ENCODE measurements at places on chromosomes 11 and 22.

- peak; percentile 54 for DNase-seq
Observed at GRCh38 chr11:848380-848931, 5.8 kb downstream of the TSPAN4 start.

DNA sequence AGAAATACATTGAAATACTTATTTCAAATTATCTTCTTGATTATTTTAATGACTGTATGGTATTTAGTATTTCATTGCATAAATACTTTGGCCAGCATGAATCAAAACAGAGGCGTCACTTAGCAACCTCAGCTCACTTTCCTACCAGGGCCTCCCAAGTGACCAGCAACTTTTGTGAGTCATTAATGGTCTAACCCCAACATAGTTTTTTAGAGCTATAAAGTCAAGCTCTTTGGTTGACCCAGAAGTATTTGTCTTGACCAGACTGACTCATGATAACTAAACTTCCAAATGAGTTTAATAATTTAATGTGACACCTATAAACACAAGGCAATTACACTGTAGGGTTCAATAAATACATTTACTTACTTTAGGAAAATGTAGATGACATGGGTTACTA, 27.9 kb upstream of the RBMXL2 start:
- no peak for DNase-seq

GRCh38 chr22:18056807-18057474, 20.8 kb upstream of the PEX26 start:
- no peak for DNase-seq

GRCh38 chr11:29293825-29294224, 723.0 kb downstream of the KCNA4 start:
- no peak for DNase-seq

DNA sequence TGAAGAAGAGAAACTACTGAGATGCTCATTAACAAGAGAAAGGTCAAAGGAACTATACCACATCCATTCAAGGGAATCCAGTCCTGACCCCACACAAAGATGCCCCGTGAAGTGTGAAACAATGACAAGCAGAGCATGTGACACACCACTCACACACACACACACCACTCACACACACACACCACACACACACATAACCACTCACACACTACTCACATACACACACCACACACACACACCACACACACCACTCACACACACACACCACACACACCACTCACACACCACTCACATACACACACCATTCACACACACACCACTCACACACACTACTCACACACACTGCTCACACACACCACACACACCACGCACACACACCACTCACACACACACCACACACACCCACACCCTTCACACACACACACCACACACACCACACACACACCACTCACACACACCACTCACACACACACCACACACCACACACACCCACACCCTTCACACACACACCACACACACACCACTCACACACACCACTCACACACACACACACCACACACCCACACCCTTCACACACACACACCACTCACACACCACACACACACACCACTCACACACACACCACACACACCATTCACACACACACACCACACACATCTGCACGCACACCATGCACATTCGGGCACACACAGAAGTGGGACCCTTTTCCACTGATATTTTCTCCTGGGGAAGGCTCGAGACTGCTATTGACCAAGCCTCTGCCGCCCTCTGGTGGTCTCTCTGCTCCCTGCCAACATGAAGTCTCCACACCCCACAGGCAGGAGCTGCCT, 32.0 kb upstream of the COMT start:
- DNase-seq: peak; percentile 76

DNA sequence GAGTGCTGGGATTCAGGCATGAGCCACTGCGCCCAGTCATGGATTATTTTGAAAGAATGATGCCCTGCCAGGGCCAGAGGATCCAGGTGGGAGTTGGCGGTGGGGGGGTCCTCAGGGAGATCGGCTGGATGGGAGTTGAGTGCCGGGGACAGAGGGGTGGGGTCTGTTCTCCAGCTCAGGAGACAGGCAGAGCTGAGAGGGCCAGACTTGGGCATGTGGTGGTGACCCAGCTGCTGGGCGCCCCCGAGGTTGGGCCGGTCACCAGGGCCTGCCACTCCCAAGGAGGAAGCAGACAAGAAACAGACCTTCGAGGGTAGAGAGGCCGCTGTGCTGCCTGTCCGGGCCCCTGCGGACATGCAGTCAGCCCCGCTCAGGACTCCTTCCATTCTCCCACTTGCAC, 11.8 kb upstream of the PRODH start:
- DNase-seq: no peak

- no peak for DNase-seq
Observed at GRCh38 chr11:79018371-79018849, 422.4 kb downstream of the TENM4 start.

GRCh38 chr22:28506150-28506535, 173.5 kb downstream of the TTC28 start:
- DNase-seq: no peak

- no peak for DNase-seq
Observed at GRCh38 chr11:117641008-117641915, 155.8 kb downstream of the DSCAML1 start.

- DNase-seq: peak; percentile 43
Observed at GRCh38 chr22:40348025-40348658, 1.8 kb downstream of the ADSL start.

DNA sequence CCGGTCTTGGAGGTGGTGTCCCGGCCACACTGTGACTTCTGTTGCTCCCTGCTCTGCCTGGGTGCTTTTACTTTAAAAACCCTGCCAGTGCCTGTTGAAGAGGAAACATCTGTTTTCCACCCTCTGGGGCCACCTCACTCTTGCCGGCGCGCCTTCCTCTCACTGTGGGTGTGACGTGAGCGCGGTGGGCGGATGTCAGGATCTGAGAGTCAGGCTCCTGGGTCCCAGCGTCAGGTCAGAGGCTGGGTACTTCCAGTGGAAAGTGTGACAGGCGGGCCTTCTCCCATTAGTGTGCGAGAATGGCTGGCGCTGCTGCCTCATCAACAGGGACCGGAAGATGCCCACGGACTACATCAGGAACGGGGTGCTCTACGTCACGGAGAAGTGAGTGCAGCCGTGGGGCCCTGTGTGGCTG, 54.2 kb downstream of the GRAMD4 start:
- DNase-seq: peak; percentile 98

DNA sequence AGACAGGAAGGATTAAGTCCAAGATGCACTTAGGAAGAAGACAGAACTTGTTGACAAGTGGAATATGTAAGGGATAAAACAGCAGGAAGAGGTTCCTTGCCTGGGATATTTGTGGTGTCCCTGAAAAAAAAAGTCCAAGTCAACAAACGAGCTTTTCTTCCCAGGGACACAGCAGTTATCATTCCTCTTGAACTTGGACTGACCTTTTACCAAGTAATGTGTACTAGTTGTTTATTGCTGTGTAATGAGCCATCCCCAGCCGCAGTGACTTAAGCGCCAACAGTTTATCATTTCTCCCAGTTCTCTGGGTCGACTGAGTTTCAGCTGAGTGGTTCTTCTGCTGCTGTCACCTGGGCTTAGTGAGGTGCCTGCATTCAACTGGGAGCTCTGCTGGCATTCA, 37.0 kb downstream of the KREMEN1 start:
- no peak for DNase-seq

DNA sequence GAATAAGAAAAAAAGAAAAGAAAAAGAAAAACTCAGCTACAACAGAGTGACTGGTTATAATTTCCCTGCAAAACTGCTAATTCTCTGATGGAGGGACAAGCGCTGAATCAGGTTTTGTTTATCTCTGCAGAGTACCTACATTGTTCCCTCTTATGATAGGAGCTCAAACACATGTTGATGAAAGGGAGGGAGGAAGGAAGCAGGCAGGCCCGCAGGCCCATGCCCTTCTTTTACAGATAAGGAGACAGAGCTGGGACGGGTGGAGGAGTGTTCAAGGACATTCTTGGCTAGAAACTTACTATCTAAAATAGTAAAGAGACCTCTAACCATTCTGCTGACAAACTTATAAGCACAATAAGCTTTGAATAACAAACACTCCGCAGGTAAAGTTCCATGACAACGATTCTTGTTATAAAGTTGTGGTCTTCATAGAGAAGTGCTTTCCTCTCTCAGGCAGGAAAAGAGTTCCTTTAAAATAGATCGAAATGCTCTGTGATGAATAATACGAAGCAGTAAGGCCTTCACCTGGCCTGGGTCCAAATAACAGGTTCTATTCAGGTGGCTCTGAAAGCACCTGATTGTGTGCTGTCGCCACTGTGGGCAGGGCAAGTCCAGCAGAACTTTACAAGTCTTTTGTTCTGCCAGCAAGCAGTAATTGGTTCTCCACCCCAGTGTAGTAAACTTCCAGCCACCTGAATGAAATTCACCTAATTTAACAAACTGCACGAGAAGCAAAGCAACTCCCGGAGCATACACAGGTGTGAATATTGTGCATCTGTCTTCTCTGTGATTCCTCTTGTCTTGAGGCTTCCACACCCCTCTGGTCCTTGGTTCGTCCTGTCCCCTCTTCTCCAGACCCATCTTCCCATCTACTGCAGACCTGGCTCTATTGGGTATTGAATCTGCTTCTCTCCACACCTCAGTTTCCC, 15.3 kb upstream of the MICAL2 start:
- DNase-seq: no peak

- no peak for DNase-seq
Observed at GRCh38 chr11:104776501-104777170, 121.6 kb downstream of the CASP12 start.

DNA sequence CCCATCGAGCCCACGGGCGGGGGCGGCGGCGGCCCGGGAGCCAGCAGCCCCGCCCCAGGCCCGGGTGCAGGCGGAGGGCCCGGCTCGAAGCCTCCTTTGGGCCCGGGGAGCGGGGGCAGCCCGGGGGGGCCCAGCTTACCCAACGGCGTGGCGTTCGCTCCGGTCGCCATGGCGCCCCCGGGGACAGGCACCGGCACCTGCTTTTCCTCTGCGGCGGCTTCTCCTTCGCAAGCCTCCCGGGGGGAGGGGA, 194 bp downstream of the SF1 start:
- DNase-seq: no peak

DNA sequence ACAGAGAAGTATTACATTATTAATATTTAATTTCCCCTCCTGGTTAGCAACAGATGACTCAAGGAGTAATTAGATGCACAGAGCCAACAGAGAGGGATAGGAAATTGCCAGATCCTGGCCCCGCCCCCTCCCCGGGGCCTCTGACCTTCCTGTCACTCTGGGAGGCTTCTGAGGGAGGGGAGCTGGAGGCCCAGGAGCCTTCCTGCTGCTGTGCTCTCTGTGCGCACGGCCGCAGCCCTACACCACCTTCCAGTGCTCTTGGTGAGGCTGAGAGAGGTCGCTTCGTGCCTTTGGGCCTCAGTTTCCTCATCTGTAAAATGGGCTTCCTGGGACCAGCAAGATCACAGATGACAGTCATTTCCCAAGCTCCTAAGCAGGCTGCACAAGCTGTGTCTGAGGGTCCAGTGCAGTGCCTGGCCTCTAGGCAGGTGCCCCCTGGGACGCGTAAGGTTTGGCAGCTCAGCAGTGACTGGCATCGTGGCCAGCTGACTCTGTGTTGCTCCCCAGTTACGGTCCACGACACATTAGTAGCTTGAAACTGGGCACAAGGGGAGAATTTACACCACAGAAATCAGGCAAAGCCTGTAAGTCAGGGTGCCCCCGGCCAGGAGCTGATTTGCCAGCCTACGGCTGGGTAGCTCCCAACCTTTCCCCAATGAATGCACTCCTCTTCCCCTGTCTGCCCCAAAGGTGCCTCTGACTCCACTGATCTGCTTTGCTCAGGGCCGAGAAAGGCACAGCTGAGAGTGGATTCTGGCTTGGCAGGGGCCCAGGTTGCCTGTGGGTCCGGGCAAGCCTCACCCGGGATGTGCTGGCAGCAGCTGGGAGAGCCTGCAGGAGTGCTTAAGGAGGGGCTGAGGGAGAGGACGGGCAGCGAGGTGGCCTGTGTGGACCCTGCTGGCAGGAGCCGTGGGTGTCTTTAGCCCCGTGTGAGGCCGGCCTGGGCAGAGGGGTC, 2.3 kb downstream of the ADORA2A start:
- DNase-seq: peak; percentile 78

DNA sequence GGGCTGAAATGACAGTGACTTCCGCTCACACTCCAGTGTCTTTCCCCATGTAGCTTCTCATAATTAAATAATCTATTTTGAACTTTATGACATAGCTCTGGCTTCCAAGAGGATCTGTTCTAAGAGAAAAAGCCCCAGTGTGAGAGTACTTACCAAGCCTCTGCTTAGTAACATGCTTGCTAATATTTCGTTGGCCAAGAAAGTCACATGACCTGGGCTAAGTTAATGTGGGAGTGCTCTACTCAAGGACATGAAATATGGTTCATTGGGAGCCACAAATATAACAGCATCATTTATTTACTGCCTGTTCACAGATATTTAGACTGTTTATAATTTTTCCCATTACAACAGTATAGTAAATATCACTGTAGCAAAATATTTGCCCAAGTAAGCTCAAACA, 42.5 kb downstream of the CCDC73 start:
- DNase-seq: no peak

DNA sequence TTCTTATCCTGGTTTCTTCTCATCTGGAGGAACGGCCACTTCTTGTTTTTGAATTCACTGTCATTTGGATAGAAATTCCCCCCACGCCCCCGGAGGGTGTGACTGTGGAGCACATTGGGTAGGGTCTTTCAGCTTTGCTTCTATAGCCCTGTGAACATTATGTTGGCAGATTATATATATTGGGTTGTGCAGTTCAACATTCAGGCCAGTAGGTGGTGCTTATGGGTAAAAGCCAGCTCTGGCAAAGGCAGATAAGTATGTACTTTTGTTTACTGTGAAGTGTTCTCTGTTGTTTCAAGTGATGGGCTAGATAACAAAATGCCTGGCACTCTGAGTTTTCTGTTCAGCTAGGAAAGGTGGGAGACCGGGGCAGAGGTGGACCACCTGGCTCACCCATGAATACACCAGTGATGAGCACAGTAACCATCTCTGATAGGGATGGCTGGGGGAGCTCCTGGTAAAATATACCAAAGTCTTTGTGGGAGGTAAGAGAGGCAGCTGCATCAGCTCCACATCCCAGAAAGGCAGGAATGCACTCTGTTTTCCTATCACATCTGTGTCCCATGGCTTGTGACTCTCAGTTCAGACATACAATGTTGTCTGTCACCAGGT, 1348.2 kb upstream of the RAG2 start:
- no peak for DNase-seq

GRCh38 chr11:100397401-100397800, 289.7 kb upstream of the ARHGAP42 start:
- DNase-seq: no peak

- no peak for DNase-seq
Observed at GRCh38 chr22:22454997-22455396, 53.5 kb downstream of the ZNF280B start.

- DNase-seq: no peak
Observed at GRCh38 chr11:61650781-61651571, 29.2 kb upstream of the DAGLA start.

- no peak for DNase-seq
Observed at GRCh38 chr11:103315248-103315647, 206.0 kb downstream of the DYNC2H1 start.

- DNase-seq: no peak
Observed at GRCh38 chr22:47794851-47795250, 1032.4 kb downstream of the TBC1D22A start.
